Hematopoietic multipotent progenitor cell treated with erythropoietin and hydrocortisone succinate and interleukin-3 and kit ligand, for 8 days (in vitro differentiated cells): ENCODE measurements at places on chromosomes 6 and 20.

- no peak for DNase-seq
These were observed 54.1 kb downstream of the FAM83B start for GRCh38 chr6:54900666-54901065.

DNA sequence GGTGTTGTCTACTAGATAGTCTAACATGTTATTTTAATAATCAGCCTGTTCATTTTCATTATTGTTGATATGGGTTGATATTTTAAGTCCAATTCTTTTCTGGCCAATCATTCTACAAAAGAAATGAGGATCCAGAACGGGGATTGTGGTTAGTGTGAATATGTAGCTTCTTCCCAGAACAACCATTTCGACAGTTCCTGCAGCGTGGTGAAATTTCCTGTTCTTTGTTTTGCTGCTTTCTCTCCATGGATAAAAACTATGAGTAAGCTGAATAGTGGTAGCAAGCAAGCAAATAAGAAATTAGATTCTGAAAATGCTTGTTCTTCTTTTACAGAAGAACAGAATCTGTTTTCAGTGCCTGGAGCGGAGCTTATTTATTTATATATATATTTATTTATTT, 65.5 kb upstream of the F13A1 start:
- no peak for DNase-seq

DNA sequence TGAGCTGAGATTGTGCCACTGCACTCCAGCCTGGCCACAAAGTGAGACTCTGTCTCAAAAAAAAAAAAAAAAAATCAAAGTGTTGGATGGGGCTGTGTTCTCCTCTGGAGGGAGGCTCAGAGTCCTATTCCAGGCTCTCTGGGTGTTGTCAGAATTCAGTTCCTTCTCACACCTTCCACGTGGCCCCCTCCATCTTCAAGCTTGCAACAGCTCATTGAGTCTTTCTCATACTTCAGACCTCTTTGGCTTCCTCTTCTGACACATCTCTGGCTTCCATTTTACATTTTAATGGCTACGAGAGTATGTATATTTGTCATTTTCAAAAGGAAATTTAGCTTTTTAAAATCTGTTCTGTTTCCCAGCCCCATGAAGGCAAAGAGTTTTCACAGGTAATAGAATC, 85.8 kb downstream of the RNF144B start:
- DNase-seq = no peak

DNA sequence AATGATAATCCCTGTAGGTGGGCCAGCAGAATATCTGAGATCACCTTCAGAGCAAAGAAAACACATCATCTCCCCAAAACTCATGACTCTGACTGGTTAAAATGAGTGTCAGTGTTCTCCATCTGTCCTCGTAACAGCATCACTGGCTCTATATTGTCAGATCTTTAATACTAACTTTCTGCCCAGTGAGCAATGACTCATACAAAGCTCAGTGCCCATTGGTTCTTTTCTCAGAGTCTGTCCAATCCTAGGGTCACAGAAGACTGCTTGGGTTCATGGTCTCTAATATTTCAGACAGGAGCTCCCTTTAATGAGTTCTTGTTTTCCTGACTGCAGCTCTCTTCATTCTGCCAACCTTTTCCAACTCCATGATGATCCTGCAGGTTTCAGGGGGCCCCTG, 36.4 kb downstream of the HLA-DPB1 start:
- DNase-seq = peak; percentile 65

DNA sequence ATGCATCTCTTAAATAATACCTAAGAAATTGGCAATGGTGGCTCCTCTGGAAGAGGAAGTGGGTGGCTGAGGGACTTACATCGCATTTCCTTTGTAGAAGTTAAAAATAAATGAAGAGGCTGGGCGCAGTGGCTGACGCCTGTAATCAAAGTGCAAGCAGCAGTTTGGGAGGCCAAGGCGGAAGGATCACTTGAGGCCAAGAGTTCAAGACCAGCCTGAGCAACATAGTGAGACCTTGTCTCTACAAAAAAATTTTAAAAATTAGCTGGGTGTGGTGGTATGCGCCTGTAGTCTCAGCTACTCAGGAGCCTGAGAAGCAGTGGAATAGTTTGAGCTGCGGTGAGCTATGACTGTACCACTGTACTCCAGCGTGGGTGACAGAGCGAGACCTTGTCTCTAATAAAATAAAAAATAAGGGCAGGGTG, 12.2 kb upstream of the NCOA3 start:
- no peak for DNase-seq

GRCh38 chr20:59958626-59959025, 403 bp downstream of the CDH26 start:
- no peak for DNase-seq
